ENCODE measurements at places on chromosomes 6 and 20.

DNA sequence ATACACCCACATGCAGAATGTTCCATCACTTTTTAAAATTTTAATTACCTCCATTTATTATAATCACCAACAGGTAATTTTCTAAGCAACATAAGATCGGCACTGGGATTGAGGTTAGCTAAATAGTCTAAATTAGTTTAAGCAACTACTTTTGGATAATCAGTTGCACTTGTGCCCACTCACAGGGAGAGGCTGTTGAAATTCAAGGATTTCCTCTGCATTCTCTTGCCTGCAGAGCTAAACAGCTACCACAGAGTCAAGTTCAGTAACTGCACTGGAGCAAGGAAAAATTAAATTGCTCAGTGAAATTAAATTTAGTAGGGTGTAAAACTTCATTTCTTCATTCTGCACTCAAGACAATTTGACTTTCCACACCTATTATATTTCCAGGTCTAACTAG is 120.7 kb upstream of the CCDC28A start:
- DNase-seq = no peak

DNA sequence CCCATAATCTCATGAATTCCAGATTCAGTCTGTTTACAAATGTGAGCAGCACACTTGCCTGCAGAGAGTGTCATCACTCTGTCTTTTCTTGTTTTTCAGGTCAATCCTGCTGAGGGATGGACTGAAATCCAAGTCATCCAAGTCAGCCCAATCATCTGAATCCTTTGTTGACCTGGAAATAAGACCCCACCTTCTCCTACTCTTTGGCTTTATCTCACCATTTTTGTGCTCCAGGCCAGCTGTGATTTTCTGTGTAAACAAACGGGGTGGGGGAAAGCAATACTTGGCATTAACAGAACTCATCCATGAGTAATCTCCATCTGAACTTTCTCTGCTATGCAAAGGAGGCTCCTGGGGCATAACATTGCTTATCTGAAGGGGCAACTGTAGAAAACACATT is 16.9 kb upstream of the GSTA4 start:
- DNase-seq = no peak

DNA sequence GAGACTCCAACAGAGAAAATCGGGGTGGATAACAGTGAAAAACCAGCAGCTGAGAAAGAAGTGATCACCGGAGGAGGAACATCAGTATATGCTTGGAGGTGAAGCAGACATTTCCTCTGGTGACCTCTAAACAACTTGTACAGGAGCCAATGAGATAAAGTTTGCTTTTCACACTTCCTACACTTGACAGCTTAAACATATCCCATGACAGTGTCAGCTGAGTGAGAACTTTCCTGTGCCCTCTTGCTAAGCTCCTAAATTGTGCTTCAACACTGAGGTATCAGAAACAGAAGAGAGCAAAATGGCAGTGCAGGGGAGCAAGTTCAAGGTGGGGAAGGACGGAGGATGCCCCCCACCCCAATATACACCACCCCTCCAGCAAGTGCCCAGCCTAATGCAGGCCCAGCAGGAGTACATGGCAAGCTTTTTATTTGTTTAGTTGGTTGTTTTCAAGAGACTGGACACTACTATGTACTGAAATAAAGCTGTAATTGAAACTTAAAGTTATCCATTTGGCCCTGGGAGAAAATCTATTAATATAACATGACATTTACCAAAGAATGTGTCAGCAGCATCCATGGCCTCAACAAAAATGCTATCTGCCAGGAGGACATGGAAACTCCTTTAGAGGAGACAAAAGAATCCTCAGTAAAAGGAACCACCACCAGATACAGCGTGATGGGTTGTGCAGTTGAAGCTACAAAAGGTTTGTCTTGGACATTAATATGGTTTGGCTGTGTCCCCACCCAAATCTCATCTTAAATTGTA is 540.2 kb downstream of the PRKN start:
- no peak for DNase-seq

DNA sequence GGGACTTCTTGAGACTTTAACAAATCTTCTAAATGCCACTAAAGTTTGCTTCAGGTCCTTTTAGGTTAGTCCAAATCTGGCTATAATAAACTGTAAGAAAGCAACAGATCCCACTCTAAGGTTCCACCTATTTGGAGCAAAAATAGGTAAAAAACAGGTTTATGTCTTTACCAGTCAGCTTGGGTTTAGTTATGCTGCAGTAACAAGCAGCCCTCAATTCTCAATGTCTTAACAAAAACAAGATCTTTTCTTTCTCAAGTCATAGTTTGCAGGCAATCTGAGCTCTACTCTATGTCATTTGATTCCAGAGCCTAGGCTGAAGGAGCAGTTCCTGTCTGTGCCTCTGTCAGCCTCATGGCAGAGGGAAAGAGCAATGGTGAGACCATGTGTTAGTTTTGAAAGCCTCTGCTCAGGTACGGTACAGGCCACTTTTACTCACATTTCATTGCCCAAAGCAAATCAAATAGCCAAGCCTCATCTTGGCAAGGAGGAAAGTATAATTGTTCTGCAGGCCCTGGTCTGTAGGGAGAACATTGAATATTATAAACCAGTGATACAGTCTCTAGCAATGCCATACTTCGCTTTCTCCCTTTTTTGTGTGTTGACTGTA is 108.6 kb downstream of the CD83 start:
- DNase-seq = no peak

DNA sequence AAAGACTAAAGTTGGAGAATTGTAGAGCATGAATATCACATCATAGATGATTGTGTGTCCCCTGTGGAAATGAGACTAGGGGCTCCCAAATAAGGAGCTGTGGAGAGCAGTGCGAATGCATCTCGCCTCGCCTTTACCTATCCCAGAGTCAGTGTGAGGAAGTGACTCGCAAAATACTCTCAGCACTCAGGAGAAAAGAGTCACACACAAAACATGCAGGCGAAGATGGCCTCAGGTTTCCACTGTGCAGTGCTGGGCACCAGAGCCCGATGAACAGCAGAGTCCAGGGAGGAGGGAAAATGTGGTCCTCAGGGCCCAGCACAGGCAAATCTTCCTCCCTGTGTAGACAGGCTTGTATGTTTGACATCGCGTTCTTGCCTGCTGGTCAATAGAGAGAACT is 126.5 kb upstream of the AFDN start:
- no peak for DNase-seq

DNA sequence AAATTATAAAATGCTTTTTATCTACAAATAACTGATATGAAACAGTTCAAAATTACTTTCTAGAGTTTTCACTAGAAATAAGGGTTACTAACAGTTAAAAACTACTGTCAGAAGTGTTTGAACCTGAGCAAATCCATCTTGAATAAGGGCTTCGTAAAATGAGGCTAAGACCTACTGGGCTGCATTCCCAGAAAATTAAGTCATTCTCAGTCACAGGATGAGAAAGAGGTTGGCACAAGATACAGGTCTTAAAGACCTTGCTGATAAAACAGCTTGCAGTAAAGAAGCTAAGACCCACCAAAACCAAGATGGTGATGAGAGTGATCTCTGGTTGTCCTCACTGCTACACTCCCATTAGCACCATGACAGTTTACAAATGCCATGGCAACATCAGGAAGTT is 93.7 kb downstream of the PLG start:
- DNase-seq = no peak

DNA sequence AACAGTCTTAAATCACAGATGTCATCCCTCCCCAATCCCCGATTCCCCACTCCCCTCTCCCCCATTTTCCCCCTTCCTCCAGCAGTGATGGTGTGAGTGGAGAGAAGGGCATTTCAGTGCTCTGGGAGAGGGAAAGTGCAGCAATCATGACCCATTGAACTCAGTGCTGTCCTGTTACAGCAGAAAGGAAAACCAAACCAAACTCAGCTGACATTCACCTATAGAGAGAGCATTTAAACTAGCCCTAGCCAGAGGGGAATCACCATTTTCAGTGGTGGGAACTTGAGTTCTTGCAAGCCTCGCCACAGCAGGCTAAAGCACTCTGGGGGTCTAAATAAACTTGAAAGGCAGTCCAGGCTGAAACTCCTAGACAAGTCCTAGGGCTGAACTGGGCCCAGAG is 129.9 kb upstream of the COL21A1 start:
- DNase-seq = no peak

GRCh38 chr6:116406678-116407345 is 36.1 kb downstream of the DSE start:
- DNase-seq = no peak

GRCh38 chr6:143038833-143039232 is 21.9 kb upstream of the AIG1 start:
- DNase-seq = peak; percentile 50
